ENCODE measurements at places on chromosomes 1 and 21.

GRCh38 chr1:45622524-45623394 is 1.1 kb downstream of the CCDC17 start:
- no peak for DNase-seq

- DNase-seq = no peak
Measured at GRCh38 chr1:179448437-179449149, 82.8 kb downstream of the AXDND1 start.

- no peak for DNase-seq
Measured at GRCh38 chr1:64881281-64881680, 85.1 kb downstream of the JAK1 start.

DNA sequence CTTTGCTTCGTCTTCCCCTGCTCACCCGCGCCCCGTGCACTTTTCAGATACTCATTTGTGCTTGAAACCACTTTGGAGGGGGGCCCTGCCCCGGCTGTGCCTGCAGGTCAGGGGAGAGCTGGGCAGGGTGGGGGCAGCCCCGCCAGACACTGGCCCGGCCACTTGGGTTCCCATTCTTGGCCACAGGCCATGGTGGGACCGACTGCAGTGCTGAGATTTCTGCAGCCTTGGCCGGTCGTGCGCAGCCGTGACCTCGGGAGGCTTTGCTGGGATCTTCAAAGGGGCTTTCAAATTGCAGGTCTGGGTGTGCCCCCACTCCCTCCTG is 54.5 kb upstream of the TTC34 start:
- DNase-seq = no peak

- no peak for DNase-seq
Measured at GRCh38 chr1:183551924-183552323, 38.3 kb downstream of the NCF2 start.

DNA sequence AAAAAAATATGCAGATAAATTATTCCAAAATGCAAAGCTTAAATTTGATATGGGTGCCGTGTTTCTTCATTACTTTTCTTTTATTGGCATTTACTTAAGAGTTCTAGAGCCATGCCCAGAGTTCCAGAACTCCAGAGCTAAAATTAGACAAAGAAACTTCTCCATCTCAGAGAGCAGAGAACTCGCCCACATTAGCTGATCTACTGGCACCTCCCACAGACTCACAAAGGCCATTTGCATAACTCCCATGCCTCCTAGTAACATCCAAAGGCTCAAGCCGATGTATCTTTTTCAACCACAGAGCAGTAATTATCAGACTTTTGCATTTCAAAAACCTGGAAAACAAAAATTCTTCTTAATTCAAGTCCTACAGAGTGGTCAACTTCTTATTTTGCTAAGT is 323.8 kb upstream of the ST6GALNAC5 start:
- DNase-seq = no peak

DNA sequence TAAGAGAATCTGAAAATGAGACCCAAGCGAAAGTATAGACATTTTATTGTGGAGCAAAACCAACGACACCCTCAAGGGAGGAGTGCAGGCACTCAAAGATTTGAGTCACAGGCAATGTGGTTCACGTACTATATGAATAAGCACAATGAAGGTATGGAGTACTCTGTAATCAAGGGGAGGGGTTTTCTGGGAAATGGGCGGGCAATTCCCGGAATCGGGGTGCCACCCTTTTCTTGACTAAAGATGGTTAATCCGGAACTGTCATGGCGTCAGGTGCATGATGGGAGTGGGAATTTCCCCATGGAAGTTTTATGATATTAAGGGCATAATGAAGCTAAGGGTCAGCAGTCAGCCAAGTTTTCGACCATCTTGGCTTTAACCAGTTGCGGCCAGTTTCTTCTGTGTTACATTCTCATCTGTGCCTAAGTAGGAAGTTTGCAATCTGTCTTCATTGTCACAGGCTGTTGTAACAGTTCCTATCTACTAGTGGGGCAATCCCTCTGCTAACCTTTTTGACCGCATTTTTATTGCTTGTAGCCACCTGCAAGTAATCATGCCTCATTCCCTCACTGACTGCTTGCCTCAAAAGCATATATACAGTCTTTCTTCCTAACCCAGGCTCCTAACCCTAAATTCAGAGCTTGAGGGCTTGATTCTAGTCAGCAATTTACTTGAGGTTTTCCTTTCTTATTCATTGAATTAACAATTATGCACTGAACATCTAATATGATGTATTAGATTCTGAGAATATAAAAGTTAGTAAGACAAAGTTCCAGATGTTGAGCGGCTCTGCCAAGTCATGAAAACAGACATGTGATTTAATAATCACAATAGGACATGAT is 775 bp upstream of the AIM2 start:
- DNase-seq = no peak

GRCh38 chr1:245099401-245099800 is 55.4 kb upstream of the KIF26B start:
- no peak for DNase-seq

DNA sequence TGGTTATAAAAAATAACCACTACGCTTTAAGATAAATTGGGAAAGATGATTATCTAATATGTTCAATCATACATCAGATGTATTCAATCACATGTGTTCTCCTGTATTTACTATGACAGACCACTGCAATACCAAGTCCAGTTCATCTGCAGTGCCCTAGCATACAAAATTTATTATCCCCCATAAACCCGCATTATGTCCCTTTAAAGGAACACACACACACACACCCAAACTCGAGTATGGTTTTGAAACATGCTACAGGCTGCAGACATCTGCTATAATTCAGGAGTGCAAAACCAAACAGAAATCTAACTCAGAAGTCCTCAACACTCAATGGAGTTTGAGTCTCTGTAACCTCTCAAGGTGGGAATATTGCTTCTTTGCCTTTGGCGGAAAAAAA is 14.9 kb downstream of the ODF2L start:
- no peak for DNase-seq

DNA sequence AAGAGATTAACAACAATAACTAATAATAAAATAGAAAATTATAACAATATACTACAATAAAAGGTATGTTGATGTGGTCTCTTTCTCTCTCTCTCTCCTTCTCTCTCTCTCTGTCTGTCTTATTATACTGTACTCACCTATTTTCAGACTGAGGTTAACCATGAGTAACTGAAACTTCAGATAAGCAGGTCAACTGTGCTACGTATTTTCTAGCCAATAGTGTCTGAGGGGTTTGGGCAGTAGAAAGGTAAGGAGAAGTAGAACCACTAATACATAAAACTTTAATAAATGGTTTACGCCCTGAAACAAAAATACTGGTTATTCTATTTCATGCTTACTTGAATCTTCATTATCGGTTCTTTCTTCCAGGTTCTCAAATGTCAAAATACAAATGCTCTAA is 71.0 kb upstream of the LRRC53 start:
- no peak for DNase-seq

- no peak for DNase-seq
Measured at GRCh38 chr1:55741516-55741915, 526.4 kb upstream of the USP24 start.

GRCh38 chr1:20234788-20235535 is 48.6 kb upstream of the PLA2G2C start:
- no peak for DNase-seq

GRCh38 chr1:228265167-228265566 is 57.3 kb downstream of the OBSCN start:
- DNase-seq = no peak

DNA sequence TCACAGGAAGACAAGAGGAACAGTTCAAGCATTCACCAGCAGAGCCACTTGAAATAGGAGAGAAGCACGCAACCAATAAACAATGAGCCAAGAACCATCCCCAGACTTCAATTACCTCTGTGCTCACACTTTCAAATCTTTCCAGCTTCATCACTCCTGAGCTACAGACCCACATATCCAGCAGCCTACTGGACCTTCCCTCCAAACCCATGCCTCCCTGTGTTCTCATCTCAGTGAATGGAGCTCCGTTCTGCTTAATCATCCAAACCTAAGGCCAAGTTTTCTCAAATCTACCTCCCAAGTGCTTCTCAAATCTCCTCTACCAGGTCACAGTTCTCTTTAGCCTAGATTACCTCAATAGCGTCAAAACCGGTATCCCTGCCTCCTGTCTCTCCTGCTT is 3.7 kb downstream of the PEF1 start:
- no peak for DNase-seq

- no peak for DNase-seq
Measured at GRCh38 chr1:163459539-163459938, 137.8 kb downstream of the NUF2 start.

DNA sequence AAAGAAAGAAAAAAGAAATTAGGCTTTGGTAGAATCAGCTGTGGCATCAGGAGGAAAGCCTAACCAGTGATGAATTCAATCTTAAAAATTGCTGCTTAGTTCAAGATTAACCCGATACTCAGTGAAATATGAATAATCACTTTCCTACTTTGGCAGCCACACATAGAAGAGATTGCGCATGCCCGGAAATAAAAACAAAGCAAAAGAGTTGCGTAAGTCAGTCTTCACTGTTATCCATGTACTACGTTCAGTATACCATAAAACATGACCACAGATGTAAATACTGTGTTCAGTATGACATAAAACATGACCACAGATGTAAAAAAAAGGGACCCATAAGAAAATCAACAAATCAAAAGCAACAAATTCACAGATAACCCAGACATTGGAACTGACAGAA is 19.2 kb downstream of the CD1D start:
- DNase-seq = no peak
